ENCODE measurements at places on chromosomes 1 and 21.

DNA sequence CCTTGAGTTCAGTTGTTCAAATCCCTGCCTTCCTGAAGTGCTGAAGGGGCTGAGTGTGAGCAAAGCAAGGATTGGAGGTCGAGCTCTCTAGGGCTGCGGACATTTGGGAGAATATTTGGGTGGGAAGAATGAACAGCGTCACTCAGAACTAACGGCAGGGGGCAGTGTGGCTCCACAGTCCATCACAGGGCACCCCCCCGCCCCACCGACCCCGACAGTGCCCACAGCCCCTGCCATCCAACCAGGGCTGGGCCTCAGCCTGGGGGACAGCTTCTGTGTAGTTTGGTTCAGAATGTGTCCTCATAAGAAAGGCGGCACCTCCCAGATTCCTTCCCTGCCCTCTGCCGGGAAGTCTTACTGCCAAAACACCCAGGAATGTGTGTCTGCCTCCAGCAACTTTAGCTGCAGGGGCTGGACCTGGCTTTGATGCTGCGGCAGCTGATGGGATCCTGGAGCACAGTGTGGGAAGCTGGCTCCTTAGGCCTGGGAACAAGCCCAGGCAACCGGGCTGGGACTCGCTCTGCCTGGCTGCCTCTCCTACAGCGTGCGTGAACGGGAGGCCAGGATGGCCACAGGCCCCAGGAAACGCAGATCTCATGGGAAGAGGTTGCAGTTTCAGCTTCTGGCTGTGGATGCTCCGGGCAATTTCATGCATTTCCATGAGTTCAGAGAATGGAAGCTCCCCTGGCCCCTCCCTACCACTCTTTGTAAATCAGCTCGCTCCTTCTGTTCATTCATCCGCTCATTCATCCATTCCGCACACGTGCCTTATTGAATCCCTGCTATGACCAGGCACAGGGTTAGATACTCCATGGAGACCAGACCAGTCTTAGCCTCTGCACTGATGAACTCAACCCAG lies 104.9 kb upstream of the TMPRSS2 start:
- DNase-seq = no peak

- no peak for DNase-seq
Measured at GRCh38 chr21:25506261-25506660, 101.0 kb downstream of the MRPL39 start.

DNA sequence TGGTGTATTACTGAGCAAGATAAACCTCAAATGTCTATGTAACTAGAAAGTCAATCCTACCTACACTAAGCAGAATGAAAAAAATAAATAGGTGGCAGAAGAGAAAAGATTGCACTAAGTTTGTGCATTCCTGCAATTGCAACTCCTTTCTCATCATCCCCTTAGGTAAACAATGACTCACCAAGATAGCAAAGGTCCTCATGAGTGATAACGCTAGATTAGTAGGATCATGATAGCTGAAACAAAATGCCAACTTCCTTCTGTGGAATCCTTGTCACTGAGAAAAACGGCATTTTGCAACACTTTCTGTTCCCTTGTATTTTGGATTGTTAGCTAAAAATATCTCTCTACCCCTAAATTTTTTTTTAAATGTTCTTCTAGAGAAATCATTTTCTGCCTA lies 20.0 kb upstream of the FCER1A start:
- no peak for DNase-seq

DNA sequence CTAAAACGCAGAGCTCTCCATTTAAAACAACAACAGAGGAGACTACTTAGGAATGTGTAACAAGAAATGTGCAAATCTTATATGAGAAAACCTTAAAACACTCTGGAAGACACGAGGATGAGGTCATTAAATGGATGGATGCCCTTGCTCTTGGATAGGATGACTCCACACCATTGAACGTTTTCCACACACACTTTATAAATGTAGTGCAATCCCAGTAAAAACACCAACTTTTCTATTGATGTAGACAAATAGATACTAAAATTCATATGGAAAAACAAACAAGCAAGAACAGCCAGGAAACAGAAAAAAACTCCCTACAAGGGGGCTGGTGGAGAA lies 18.4 kb upstream of the COL6A1 start:
- DNase-seq = no peak

- DNase-seq = no peak
Measured at GRCh38 chr1:85230305-85230977, 29.0 kb downstream of the C1orf52 start.

- no peak for DNase-seq
Measured at GRCh38 chr1:96912248-96912647, 190.7 kb downstream of the PTBP2 start.

- no peak for DNase-seq
Measured at GRCh38 chr1:50098591-50099021, 10.1 kb upstream of the ELAVL4 start.

DNA sequence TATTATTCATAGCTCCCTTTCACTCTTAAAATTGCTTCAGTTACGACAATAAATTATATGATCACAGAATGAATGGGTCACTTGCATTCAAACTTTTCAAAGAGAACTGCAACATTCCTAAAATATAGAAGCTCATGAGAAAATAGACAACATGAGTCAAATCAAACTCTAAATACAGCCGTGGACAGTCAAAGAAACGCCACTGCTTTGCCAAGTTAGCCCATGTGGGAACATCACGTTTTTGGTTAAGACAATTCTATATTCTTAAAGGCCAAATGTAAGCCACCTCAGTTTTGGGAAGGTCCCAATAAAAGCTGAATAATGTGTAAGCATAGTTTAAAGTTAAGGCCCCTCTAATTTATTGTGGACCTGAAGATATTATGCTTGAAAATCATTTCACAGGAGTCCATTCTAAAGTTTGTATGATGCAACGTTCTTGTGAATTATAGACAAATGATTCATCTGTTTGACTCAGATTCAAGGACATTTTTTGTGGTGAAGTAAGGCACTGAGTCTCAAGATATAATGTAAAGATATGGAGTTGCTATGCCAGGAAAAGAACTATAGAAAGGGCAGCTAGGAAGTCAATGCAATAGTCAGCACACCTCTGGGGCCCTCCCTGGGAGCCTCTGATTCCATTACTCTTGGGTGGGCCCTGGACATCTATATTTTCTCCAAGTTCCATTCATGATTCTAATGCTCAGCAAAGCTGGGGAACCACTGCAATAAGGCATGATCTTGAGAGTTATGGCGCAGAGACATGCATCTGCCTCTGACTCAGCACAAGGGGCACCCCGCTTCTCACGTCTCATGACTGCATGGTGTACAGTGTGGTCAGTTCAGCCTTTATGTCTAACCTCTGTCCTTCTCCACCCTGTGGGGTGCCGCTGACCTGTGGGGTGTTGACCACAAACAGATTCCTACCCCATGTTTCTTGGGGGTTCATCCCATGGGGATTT lies 33.9 kb downstream of the ETS2 start:
- no peak for DNase-seq

GRCh38 chr1:164504749-164505148 lies 54.2 kb upstream of the PBX1 start:
- no peak for DNase-seq

- no peak for DNase-seq
Measured at GRCh38 chr1:201436393-201436792, 14.9 kb upstream of the TNNI1 start.

GRCh38 chr1:147472966-147473732 lies 68.2 kb upstream of the BCL9 start:
- DNase-seq = no peak

DNA sequence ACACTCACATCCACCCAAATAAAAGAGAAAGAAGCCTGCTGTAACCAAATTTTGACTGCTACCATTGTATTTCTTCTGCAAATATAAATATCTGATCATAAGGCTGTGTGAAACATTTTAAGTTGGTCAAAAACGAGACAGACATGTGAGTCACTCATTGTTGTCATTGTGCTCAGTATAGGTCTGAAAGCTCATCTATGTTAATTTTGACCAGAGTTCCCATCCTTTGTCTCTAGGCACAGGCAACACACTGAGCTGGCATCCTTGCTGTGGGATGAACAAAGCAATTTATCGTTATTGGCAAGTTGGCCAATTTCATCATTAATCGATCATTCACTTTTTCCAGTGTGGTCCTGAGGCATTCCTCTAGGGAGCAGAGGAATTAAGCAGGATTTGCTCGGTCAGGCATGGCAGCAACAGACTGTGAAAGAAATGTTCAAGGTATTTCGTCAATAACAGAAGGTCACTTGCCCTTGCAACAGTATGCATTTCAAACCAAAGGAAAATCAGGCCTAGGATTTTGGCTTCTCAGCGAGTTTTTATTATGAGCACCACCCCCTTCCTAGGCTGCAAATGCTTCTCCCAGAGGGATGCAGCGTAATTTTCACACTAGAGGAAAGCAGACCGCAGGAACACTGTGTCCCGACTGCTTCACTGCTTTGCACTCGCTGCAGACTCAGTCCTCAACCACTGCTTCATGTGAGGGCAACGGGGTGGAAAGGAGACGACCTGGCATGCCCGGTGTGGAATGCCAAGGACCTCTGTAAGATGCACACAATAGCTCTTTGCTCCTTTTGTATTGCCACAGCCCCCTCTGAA lies 87.9 kb upstream of the SMYD2 start:
- no peak for DNase-seq

- DNase-seq = no peak
Measured at GRCh38 chr1:208052926-208053407, 142.0 kb upstream of the CD34 start.

DNA sequence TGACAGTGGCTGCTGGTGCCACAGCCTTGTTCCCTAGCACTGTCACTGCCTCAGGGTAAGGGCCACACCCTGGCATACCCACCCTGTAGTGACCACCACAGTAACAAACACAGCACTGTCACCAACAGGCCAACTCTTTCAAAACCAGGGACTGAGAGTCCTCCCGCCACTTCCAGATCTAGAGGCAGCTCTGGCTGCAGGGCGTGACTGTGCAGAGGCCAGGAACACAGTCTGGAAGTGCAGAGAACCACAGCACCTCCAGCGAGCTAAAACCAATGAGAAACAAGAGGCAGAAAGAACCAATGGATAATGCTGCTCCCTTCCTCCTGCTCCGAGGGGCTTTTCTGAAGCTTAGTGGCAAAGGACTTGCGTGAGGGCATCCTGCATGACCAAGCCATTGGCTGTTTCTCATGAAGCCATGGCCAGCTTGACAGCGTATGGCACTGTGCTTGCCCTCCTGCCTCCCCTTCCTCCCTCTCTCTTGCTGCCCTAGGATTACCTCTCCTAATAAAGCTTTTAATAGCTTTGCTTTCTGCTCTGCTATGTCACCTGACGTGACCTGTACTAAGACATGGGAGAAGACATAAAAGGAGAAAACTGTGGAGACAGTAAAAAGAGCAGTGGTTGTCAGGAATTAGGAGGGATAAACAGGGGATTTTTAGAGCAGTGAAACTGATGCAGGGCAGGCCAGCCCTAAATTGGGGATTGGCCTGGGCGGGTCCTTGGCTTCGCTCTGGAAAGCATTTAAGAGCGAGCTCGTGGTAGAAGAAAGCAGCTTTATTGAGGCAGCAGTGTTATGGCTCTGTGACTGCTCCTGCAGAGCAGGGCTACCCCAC lies 7.2 kb downstream of the PARP1 start:
- DNase-seq = no peak

DNA sequence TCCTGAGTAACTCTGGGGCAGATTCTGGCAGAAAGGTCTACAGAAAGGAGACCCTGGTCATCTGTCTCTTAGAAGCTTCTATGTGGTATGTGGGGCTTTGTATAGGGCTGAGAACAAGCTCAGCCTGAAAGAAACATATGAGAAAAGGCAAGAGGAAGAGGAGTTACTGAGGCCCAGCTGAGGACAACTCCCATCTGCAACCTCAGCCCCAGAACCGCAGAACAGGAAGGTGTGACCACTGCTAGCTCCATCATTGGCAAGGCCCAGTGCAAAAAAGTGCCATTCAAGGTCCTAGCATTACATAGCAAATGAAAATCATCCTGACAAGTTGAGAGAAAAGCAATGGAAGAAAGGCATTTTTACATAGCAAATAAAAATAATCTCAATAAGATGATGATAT lies 503.8 kb downstream of the NPHP4 start:
- DNase-seq = no peak

DNA sequence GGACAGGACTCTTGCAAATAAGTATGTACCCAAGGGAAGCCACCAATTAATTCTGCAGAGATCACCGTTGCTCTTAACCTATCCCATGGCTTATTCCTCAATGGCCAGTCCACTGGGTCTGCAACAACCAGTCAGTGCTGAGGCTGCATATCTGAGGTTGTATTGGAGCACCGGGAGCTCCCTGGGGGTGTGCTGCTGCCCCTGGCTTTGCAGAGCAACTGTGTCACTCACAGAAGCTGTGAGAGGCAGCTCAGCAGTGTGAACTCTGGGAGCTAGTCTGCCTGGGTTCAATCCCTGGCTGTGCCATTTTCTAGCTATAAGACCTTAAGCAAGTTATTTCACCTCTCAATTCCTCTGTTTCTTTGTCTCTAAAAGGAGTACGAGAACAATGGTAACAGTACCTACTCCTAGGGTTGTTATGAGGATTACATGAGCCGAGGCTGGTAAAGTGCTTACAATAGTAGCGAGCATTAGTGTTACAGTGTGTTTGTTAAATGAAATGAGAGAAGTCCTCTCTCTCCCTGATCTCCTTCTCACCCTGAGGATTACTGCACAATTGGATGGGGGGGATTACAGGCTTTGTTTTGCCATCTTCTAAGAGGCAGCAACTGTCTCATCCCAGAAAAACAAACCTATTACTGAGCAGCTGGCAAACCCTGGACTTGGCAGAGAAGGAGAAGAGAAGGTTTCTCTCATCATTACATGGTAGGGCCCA lies 3.6 kb downstream of the RXRG start:
- no peak for DNase-seq

GRCh38 chr1:9039761-9040658 lies 13.8 kb upstream of the SLC2A7 start:
- no peak for DNase-seq

- no peak for DNase-seq
Measured at GRCh38 chr1:50851034-50851433, 109.0 kb downstream of the FAF1 start.

DNA sequence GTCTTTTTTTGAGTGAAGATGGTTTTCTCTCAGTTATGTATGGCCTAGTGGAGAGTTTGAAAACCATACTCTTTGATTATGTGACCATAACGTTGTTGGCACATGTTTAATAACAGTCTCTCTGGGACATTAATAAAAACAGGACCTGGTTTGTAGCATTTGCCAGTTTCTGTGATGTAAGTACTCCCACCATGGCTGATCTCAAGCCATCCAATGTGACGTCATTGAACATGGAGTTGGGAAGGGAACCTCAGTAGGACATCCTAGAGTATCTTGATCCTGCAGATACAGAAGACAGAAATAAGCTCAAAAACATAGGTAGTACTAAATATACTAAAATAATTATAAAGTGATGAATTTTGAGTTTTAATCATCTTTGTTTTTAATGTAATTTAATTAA lies 107.0 kb downstream of the ACTL8 start:
- no peak for DNase-seq

DNA sequence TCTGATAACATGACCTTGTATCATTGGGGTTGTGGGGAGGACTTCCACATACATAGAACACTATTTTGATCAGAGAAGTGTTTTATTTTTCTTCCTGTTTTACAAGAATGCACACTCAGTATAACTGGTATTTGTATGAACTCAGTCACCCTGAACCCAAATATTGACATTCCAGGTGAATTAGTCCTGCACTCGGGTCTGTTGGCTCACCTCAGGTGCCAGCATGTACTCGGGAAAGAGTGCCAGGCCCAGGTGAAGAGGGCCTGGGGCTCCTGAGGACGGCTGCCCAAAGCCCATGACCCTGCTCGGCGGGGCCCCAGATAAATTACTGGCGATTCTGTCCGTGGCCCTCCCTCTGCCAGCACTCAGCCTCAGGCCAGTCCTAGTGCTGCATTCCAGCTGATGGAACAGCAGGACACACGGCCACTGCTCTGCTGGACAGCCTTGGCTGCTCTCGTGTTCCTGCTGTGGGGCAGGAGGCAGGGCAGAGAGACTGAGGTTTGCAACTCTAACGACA lies 75.4 kb upstream of the TMPRSS2 start:
- no peak for DNase-seq

- no peak for DNase-seq
Measured at GRCh38 chr21:34132202-34132601, 58.8 kb downstream of the MRPS6 start.

Data from activated CD8-positive, alpha-beta memory T cell treated with anti-CD3 and anti-CD28 coated beads for 1 hour (primary cell).